Smooth muscle cell of the pulmonary artery (primary cell): ENCODE measurements at places on chromosomes 3 and 15. TPM values are rescaled to one million over a fixed set of nuclear protein-coding genes. Genes with fewer than 3 reads are reported as not detected.

Gene LRTM1
- not detected in 2 replicates for total RNA-seq

Gene HYAL1
- total RNA-seq = 0.89 and 2.5 TPM in 2 replicates

Gene MEIS2
- 80.3 and 82.2 TPM in 2 replicates for total RNA-seq

Gene ARPP21
- total RNA-seq = 2.4 and 3.3 TPM in 2 replicates

Gene PLA2G4D
- total RNA-seq = under 0.01 TPM in 1 of 2 replicates, not detected in the other
